Forelimb muscle (tissue), 1 donor: ENCODE measurements at places on chromosomes 13 and 19. TPM values are rescaled to one million over a fixed set of nuclear protein-coding genes. Genes with fewer than 3 reads are reported as not detected.

ZNF417 gene
- 14.2 TPM for polyA plus RNA-seq

ZNF154 gene
- 13.1 TPM for polyA plus RNA-seq

SERPINE3 gene
- 0.77 TPM for polyA plus RNA-seq

TEX26 gene
- polyA plus RNA-seq = not detected

S1PR4 gene
- polyA plus RNA-seq = 0.56 TPM

IGSF23 gene
- not detected for polyA plus RNA-seq

TEKTIP1 gene
- 4.5 TPM for polyA plus RNA-seq

KLK12 gene
- polyA plus RNA-seq = not detected

MTIF3 gene
- 62.9 TPM for polyA plus RNA-seq

PRDX2 gene
- polyA plus RNA-seq = 162 TPM

APOE gene
- polyA plus RNA-seq = 41.6 TPM

CCDC106 gene
- 15.1 TPM for polyA plus RNA-seq

TNFAIP8L1 gene
- polyA plus RNA-seq = 9.5 TPM

SLC8A2 gene
- 0.18 TPM for polyA plus RNA-seq

SOX21 gene
- 0.05 TPM for polyA plus RNA-seq

DNA sequence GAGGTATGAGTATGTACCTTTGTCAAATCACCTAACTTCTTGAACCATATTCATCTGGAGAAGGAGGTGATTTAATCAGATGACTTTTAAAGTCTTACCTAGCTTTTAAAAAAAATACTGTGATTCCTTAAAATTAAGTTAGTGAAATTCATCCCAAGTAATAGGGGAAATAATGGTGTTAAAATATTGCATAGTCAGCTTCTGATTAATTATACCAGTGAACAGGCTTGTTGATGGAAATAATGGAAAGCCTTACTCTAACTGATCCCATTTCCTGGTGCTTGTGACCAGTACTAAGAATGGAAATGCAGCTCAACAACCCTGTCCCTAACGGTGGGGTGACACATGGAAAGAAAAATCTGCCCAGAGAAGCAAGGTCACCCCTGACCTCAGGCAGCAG, 130.7 kb downstream of the CDK8 start:
- no peak for DNase-seq

DNA sequence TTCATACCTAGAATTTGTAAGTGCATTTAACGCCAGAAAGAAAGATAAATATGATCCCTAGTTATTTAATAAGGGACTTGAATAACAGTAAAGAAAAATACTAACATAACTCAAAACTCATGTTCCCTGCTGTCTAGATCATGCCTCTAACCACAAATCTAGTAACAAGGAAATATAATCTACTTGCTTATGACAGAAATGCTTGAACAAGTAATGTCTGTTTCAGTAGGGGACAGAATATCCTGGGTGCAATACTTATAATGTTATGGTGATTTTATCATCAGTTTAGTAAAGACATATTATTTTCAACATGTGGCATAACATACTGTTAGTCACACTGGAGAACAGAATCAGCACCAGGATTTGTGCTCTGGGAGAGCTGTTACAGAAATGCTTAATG, 861.9 kb upstream of the SLITRK1 start:
- DNase-seq = no peak

- DNase-seq = no peak
These were observed 330.7 kb downstream of the PCDH20 start for GRCh38 chr13:61084988-61085387.

- DNase-seq = no peak
These were observed 3.0 kb upstream of the IL12RB1 start for GRCh38 chr19:18089726-18090125.

GRCh38 chr13:64397701-64398100, 2832.4 kb downstream of the PCDH9 start:
- DNase-seq = peak; percentile 14

DNA sequence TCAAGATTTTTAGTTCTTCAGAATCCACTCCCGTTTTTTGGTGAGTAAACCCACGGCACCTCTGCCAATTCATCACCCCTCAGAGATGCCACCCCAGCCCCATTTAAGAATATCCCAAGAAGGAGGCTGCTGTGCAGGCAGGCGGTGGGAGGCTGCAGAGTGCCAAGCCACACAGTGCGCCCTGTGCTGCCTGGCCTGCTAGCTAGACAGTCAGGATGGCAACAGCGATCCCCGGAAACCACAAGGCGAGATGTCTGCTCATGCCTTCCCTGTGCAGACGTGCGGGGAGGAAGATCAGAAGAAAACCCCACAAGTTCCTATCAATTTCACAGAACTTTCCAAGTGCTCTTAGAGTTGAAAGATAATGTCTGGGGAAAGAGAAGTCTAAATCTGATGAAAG, 64.8 kb upstream of the GPR183 start:
- no peak for DNase-seq

- no peak for DNase-seq
These were observed 780 bp downstream of the ACP4 start for GRCh38 chr19:50790922-50791467.

DNA sequence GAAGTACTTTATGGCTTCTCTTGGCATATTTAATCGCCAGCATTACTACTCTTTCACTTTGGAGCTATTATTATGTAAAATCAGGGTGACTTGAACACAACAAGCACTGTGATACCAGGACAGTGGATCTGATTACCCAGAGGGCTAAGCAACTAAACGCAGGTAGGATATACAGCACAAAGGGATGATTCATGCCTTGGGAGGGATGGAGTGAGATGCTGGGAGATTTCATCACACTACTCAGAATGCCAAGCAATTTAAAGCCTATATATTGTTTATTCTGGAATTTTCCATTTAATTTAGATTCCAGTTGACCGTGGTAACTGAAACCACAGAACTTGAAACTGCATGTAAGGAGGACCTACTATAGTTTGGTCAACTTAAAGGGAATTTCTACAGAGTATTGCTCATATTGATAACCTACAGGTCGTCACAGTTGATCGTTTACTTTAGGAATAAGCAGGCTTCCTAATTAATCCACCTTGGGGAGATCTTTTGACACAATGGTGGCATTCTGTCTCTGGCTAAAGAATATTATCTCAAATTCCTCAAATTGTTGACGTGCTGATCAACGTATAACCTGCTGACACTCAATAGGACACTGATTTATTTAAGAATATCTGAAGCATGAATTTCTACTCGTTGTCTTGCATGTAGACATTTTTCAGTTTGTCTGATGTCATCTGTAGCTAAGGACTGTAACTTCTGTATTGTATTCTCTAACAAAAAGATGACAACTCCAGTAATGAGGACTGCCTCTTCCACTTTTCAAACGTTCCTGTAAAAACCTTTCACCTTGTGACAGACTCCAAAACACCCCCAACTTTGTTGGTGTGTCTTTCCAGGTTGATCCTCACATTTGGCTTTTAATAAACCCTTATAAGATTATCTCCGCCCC, 254.2 kb downstream of the GPC5 start:
- no peak for DNase-seq

- no peak for DNase-seq
These were observed 90.5 kb downstream of the STARD13 start for GRCh38 chr13:33194820-33195692.

GRCh38 chr13:109096101-109096500, 466.7 kb downstream of the MYO16 start:
- no peak for DNase-seq

DNA sequence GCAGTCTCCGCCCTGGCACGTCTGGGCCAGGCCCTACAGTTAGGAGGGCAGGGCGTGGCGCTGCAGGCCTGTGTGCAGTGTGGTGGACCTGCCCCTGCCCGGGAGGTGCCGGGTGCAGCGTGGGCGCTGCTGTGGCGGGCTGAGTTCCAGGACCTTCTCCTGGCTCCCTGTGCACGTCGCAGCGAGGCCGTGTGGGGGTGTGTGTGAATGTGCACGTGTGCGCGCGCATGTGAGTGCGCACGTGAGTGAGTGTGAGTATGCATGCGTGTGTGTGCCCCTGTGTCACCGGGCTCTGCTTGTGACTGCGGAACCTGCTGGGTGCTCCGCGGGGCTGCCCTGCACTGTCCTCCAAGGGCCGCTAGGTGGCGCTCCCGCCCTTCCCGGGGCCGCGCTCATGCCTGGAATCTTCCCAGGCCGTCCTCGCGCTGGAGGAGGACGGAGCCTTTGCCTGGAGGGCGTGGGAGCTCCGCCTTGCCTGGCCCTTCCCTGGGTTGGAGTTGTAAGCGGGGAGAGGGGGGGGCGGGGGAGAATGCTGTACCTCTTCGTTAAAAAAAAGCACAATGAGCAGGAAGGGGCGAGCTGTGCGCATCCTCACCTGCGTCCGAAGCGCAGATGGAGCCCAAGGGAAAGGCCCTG, 79.3 kb downstream of the KDM4B start:
- DNase-seq = peak; percentile 48

- no peak for DNase-seq
These were observed 885 bp downstream of the TGFB1 start for GRCh38 chr19:41352609-41353465.

- no peak for DNase-seq
These were observed at the start of gene FLT3LG for GRCh38 chr19:49473868-49474541. Gene FLT3LG, plus strand, starts transcription at chr19:49474215. Its CDS starts 425 bp downstream, at chr19:49474640.

GRCh38 chr13:102580552-102581169, 16.1 kb upstream of the TPP2 start:
- DNase-seq = no peak

- no peak for DNase-seq
These were observed 1.5 kb downstream of the ZNF101 start for GRCh38 chr19:19670070-19670551.

- DNase-seq = no peak
These were observed 7.8 kb downstream of the SHANK1 start for GRCh38 chr19:50711805-50712204.

GRCh38 chr19:17718550-17718946, 732 bp upstream of the MAP1S start:
- DNase-seq = no peak

DNA sequence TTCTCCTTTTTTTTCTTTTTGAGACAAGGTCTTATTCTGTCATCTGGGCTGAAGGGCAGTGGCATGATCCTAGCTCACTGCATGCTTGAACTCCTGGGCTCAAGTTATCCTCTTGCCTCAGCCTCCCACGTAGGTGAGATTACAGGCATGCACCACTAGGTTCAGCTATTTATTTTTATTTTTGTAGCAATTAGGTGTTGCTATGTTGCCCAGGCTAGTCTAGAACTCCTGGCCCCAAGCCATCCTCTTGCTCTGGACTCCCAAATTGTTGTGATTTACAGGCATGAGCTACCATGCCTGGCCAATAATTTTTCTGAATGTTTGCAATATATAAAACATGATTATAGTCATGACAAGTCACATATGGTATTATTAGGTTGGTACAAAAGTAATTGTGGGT, 161.1 kb upstream of the ATXN8OS start:
- DNase-seq = no peak

DNA sequence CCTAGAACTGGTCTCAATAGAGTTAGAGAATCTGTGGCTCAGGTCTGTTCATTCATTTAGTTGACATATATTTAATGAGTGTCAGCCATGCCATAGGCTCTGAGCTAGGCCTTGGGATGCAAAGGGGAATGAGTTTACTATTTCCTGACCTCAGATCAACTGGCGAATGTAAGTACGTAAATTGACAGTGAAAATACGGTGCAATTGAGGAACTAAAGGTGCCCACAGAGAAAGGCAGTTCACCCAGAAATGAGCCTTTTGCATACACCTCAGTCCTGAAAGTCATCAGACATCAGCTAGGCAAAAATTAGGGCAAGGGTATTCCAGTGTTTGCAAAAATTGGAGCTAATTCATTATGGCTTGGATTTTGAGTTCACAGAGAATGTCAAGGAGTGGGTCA, 20.6 kb upstream of the UPF3A start:
- DNase-seq = no peak

DNA sequence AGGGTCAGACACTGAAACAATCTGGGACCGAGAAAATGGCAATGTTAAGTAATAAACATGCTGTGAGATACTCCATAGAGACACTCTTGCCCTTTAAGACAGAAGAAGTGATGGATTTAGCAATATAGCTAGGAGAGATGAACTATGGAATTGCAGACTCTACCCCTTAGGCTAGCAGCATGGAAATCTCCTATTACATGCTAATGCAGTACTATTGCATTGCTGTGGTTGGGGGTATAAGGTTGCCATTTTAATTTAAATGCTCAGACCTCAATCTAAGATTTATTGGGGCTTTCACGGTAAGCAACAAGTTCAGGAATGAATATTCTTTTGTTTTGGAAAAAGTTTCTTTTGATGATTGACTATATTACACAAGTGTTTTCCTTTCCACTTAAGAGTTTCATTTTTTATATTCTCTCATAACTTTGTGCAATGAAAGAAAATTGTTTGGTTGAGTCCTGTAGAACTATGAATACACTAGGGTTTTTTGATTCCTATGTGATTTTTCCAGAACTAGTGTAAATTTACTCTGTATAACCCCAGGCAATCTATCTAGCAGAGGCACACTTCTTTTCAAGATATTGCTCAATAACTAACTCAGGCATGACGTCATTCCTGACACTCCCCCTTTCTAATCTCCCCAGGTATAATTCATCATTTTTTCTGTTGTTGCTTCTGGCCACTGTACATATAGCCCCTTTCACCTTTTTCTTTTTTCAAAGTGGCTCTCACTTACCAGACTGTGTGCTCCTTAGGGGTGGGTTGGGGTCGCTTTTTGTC, 394.7 kb upstream of the KLF12 start:
- DNase-seq = no peak

- DNase-seq = no peak
These were observed 61.7 kb downstream of the ZNF627 start for GRCh38 chr19:11658970-11659369.

DNA sequence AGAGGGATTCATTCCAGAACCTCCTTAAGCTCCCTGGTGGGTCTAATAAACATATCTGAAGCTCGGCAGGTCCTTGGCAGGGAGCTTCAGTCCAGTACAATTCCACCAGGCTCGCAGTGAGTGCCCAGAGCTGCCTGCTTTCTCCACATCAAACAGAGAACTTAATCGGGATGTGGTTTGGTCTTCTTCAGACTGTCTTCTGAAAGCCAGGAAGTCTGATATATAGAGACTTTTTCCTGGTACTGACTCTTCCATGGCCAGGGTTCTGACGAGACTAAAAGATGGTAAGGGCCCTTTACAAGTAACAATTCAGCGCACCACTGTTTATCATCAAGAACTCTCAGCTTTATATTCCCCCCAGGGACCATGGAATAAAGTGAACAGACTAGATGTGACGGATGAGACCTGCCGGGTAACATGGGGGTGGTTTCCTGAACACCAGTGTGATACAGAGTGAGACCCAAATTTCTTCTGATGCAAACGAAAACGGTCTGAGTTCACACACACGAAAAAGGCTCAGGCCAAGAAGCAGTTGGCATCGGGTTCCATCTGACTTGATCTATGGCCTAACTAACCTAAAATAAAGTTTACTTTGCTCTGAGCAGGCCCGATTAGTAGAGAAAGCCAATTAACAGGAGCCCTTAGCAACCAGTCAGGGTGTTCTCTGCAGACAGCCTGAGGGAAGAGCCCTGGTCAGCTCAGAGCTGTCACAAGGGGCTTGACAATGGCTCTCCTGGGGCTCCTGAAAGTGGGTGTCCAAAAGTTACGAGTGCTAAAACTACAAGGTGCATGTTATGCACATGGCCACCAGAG, 29.0 kb downstream of the RANBP3 start:
- DNase-seq = no peak

- no peak for DNase-seq
These were observed 36.6 kb upstream of the MEDAG start for GRCh38 chr13:30869491-30869890.

- no peak for DNase-seq
These were observed 83.6 kb upstream of the FARP1 start for GRCh38 chr13:98059276-98059675.

GRCh38 chr19:42150364-42150763, 18.1 kb upstream of the POU2F2 start:
- no peak for DNase-seq

GRCh38 chr19:15296353-15296752, 36.0 kb downstream of the BRD4 start:
- DNase-seq = no peak

GRCh38 chr19:43797556-43797955, 4.7 kb downstream of the LYPD5 start:
- no peak for DNase-seq

- no peak for DNase-seq
These were observed 15.6 kb upstream of the LILRB1 start for GRCh38 chr19:54614726-54615125.
